HCT116 (cell line): ENCODE measurements at places on chromosomes 3 and 15.

DNA sequence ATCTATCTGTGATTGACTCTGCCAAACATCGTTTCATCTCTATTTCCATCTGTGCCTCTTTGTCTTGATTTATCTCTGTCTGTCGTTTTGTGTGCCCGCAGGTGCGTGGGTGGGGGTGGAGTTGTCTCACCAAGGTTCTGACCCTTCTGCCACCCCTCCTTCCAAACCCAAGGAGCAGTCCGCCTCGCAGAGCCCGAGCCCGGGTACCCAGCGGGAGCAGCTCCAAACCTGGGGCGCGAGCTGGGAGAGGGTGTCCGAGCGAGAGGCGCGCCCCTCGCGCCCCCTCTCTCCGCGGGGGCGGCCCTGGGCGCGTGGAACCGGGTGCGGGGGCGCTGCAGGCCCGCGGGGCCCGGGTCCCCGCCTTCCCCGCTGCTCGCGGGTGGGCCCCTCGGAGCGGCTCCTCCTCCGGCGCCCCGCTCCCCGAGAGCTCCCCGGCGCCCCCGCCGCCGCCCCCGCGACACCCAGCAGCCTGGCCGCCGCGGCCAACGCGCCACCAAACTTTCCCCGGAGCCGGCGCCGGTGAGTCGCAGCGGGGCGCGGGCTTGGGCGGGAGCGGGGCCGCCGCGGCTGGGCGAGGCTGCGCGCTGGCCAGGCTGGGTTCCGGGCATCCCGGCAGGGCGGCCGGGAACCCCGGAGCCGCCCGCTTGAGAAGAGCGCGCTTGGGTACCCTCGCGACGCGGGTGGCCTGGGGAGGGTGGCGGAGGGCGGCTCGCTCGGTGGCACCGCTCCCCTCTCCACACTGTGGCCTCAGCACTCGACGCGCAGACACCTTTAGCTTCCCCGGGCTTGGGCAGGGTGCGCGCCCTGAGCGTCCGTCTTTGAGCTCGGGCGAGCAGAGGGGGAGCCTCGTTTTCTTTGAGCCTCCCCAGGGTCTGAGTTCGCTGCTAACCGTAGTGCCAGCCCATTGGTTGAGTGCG is at the start of gene HRH1:
TSS of gene HRH1 (plus strand) at position 458 of the 917 bp plus-strand sequence. CDS start 104,545 bp downstream, outside the sequence.
- DNase-seq = no peak

- DNase-seq = no peak
Observed at GRCh38 chr15:38610748-38611147, 46.1 kb upstream of the RASGRP1 start.

DNA sequence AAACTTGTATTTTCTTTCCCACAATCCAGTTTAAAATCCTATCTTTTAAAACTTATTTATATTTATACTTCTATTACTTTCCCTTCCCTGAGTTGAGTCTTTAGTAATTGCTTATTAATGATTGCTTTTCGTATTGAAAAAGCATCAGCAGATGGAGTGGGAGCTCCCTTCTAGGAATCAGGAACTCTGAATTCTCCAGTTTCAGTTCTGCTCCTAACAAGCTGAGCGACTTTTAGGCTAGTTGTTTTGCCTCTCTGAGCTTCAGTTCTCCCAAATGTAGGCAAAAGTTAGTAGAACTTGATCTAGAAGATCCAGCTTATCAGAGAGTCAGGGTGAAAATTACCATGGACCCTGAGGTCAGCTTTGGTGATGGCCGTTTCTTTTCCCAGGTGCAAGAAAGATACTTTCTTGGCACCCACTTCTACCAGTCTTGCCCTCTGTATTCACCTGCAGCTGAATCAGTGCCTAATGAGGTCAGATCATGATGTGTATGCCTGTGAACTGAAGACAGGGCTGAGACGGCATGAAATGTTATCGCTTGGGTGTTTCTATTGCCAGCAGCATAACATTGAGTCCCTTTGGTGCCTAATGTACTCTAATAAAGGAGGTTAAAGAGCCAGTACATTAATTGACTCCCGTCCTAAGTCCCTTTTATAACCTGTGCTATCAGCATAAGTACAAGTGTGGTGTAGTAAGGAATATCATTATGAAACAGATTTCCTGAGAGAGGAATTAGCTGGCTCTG is 194.5 kb upstream of the TBC1D5 start:
- no peak for DNase-seq

GRCh38 chr15:81151389-81151788 is 17.3 kb downstream of the CFAP161 start:
- no peak for DNase-seq

DNA sequence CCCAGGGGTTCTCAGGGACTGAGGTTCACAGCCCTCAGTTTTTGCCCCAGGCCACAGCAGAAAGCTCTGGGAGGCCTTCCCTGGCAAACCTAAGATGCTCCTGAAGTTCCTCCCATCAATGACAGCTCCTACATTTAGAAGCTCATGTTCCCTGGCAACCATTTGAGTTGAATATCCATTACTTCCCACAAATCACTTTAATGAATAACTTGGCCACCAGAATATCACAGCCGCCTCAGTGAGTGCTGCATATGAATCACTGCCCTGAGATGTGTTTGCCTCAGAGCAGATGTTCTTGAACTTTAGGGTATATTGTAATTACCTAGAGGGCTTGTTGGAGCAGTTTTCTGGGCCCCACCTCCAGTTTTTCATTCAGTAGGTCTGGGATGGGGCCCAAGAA is 27.4 kb downstream of the SLCO2A1 start:
- no peak for DNase-seq

- DNase-seq = no peak
Observed at GRCh38 chr15:63815796-63816533, 17.8 kb downstream of the HERC1 start.

GRCh38 chr3:196531418-196531817 is 16.3 kb upstream of the SMCO1 start:
- no peak for DNase-seq

- DNase-seq = no peak
Observed at GRCh38 chr3:177537612-177538011, 340.3 kb upstream of the TBL1XR1 start.

DNA sequence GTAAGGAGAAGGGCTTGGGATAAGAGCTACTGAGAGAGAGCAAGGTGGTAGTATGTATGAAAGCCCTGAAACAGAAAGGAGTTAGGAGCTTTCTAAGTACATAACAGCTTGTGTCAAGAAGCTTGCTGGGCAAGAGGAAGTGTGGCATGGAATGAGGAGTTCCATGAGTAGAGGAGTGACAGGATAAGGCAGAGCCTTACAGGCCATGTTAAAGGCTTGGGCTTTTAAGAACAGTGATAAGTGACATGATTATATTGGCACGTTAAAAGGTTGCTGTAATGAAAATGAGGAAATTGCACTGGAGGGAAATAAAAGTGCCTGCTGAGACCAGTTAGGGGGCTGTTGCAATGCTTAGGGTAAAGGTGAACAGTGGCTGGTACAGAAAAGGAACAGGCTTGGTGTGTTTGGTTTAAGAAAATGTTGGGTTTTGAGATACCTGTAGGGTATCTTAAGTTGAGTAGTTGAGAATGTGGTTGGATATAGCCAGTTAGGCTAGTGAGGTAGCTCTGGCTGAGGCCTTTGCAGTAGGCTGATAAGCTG is 49.0 kb downstream of the MEF2A start:
- no peak for DNase-seq

GRCh38 chr3:38411591-38411990 is 42.1 kb upstream of the ACVR2B start:
- DNase-seq = no peak

GRCh38 chr15:82315519-82316246 is 33.6 kb downstream of the GOLGA6L10 start:
- DNase-seq = no peak

GRCh38 chr3:195546130-195546560 is 3.0 kb upstream of the PPP1R2 start:
- DNase-seq = peak; percentile 86

GRCh38 chr15:89030311-89030710 is 57.9 kb upstream of the ABHD2 start:
- DNase-seq = no peak

- DNase-seq = no peak
Observed at GRCh38 chr15:62439543-62440016, 274.5 kb upstream of the C2CD4B start.
